ENCODE measurements at places on chromosomes 4 and X.

DNA sequence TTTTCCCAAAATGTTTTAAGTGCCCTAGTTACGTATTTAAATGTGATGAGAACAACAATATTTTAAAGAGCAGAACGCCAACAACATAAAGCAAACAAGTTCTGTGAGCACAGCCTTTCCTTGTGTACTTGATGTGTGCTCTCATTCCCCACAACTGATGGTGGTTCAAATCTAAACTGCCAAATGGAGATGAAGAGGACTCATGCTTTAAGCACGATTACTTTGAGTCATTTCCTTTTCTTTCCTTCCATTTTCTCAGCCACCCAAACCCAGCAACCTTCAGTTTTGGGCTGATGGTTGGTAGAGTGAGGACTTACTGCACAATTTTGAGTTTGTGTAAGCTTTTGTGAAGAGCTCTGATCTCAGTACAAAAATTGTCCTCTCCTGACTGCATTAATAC lies 1.7 kb downstream of the NSD2 start:
- DNase-seq = no peak

- DNase-seq = no peak
These were observed 106.6 kb downstream of the CRLF2 start for GRCh38 chrX:1105671-1106419.

DNA sequence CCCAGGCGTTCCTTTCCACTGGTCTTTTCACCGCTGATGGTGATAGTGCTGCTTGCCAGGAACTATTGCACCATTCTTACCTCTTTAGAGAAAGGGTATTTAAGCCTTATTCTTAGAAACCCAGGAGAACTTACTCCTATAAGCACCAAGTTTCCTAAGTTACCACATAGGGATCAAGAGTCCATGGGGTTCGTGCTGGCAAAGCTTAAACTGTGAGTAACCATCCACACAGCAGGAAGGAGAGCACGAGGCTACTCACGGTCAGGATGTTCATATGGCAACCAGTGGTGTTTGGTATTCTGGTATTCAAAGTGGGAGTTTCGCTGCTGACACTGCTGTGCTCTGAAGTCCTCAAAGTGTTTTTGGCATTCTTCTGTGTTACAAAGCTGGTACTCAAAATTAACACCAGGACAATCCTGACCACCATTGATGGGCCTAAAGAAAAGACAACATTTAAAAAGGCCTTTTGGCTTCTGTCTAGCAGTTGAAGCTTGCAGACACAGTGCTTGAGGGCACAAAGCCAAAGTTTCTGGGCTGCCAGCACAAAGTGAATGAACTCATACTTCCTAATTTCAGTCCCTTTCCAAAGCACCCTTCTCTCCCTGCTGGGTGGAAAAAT lies 256.9 kb downstream of the ADAMTS3 start:
- no peak for DNase-seq

- peak; percentile 28 for DNase-seq
These were observed at the start of gene MAGED2 for GRCh38 chrX:54807524-54808108. Gene MAGED2, plus strand, starts transcription at chrX:54807745. Its CDS starts 1,587 bp downstream, at chrX:54809332.

- DNase-seq = no peak
These were observed 27.1 kb upstream of the STX18 start for GRCh38 chr4:4568806-4569427.

DNA sequence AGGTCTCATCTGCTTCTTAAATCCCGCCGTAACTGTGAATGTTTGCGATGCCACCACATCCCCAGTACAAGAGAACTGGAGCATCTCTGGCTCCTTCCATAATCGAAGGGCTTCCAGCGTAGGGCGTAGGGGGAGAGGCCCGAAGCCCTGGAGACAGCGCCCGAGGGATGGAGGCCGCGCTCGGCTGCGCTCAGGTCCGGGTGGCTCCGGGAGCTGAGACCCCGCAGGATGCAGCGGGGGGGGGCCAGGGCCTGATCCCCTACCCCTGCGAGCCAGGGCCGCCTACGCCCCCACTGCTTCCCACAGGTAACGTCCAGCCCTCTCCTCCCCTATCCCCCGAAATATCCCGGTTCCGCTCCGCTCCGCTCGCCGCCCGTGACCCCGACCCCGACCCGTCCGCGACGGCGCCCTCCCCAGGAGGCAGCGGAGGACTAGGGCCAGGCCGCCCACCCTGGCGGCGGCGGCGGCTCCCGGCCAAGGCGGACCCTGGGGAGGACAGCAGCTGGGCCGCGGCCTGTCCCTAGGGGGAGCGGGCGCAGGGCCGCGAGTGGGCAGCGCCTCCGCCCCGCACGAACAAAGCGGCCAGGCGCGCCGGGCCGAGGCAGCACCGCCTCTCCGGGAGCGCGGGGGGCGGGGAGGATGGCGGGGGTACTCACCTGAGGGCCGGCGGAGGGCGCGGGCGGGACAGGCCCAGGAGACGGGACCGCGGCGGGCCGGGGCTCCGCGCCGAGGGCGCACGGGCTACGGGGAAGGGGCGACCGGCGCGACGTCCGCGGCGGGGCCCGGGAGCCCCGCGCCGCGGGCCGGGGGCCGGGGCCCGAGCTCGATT lies 723 bp downstream of the WDFY3 start:
- no peak for DNase-seq

- no peak for DNase-seq
These were observed 52.9 kb upstream of the HPF1 start for GRCh38 chr4:169810325-169811323.

DNA sequence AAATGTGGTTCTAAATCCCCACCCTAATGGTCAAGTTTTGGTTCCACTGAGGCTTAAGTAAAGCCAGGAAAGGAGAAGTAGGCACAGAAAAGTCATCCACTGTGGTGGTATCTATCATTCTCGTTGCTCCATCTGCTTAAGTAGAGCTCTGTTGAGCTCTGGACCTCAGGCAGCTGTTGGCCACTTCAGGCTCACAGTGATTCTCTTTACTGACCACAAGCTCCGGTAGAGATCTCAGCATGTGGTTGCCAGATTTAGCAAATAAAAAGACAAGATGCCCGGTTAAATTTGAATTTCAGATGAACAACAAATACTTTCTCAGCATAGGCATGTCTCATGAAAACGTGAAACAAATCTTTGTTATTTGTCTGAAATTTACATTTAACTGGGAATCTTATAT lies 132.3 kb upstream of the PTCHD1 start:
- no peak for DNase-seq

DNA sequence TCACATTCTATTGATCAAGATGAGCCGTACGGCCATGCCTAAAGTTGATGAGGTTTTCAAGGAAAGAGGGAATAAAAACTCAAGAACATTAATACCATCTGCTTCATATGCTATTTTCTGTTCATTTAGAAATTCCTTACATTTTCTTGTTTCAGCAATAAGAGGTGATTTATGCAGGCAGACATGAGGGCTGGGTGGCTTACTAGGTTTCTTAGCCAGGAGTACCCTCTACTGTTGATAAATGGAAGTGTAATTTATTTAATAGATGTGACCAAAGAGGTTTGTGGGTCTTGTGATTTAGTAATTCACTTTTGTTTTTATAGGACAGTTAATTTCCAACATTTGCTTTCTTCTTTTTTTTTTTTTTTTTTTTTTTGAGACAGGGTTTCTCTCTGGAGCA lies 6.4 kb upstream of the SMIM9 start:
- no peak for DNase-seq

- DNase-seq = peak; percentile 65
These were observed 30.9 kb downstream of the NIPAL1 start for GRCh38 chr4:48047421-48047844.

- no peak for DNase-seq
These were observed 75.0 kb downstream of the FAT4 start for GRCh38 chr4:125389713-125390112.

DNA sequence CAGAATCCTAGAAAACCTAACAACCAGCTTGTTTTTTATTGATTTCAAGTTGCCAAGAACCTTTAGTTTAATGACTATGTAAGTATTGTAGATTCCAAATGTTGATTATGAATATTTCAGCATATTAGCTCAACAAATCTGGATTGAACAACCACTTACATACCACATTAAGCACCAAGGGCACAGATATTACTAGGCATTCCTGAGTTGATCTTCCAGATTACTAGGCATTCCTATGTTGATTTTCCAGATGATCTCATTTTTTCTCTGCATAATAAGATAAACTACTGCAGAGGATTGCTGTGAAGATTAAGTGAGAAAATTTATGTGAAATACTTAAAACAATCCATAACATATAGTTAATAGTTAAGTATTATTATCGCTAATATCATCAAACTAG lies 17.4 kb upstream of the DCAF8L1 start:
- DNase-seq = no peak

GRCh38 chr4:128357286-128357685 lies 69.7 kb upstream of the PGRMC2 start:
- no peak for DNase-seq

DNA sequence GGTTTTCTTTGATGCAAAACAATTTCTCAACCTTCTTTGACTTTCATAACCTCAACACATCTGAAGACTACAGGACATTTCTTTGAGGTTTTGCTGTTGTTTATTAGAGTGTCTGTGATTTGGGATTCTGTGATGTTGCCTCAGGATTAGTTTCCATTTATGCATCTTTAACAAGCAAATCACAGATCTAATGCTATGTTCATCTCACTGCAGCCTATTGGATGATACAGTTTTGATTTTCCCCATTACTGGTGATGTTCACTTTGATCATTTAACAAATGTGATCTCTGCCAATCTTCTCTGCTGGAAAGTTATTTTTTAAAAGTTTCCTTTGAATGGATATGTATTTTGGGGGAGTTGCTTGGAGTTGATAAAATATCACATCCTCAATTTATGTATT lies 624.9 kb upstream of the HS3ST1 start:
- no peak for DNase-seq

GRCh38 chr4:73340917-73341316 lies 63.2 kb upstream of the ALB start:
- no peak for DNase-seq
